ENCODE measurements at places on chromosomes 3 and 15.

DNA sequence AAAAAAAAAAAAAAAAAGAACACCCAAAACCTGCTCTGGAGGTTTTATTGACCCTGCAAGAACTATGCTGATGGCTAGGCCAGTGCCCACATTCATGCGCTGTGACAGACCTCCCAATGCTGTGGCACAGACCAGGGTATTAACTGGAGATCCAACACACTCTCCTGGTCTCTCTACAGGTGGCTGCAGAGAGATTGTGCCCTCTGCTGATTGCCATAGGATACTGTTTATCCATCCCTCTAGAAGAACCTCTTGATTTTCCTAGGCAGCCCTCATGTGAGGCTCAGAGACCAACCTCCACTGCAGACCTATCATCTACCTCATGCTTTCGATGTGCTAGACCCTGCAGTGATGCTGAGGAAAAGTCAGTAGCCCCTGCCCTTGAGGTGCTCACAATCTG lies 125.5 kb upstream of the TRIM42 start:
- DNase-seq, result no peak

- DNase-seq, result no peak
Measured at GRCh38 chr3:37054370-37054769, 61.1 kb downstream of the MLH1 start.

GRCh38 chr3:44326019-44326418 lies 12.5 kb upstream of the TCAIM start:
- no peak for DNase-seq

DNA sequence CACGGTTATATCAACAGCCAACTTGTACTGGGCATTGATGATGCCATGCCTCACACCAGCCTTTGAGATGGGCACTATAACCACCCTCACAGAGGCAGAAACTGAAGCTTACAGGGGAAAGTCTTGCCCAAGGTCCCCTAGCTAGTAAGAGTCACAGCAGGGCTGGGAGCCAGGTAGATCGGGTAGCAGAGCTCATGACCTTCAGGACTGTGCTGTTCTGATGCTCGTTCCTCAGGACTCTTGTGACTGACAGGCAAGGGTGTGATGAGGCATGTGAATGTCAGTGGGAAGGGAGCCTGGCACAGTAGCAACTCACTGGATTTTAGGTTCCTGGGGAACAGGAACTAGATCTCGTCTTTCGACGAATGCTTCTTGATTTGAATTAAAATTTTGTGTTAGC lies 65.7 kb downstream of the RLBP1 start:
- no peak for DNase-seq

GRCh38 chr3:29453284-29454001 lies 172.6 kb downstream of the RBMS3 start:
- no peak for DNase-seq

DNA sequence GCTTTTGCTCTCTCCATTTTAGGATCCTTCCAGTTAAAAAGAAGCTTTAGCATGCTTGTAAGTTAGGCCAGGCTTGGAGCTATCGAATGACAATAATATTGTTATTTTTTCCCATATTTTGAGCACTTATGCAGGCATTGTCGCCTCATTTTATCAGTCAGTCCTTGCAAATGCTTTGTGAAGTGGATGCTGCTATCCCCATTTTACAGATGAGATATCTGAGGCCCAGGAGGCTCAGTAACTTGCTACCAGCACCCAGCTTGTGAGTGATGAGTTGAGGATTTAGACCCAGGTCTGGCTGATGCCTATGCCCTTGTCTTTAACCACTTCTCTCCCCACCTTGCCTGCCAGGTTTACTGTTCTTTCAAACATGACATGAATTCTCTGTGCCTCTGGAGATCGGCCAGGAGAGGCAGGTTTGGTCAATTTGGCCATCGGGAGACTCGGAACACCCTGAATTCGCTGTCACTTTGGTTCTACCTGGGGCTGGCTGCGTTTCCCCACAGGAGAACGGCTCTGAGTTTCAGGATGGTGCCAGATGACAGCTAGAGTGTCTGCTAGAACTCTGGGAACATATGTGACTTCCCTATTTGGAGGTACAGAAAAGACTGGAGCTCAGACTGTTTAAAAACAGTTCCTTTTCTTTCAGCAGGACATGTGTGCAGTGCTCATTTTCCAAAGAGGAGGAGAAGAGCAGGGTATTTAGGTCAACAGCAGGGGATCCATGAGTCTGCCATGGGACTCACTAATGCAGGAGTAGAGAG lies 25.5 kb upstream of the ZNF710 start:
- no peak for DNase-seq

DNA sequence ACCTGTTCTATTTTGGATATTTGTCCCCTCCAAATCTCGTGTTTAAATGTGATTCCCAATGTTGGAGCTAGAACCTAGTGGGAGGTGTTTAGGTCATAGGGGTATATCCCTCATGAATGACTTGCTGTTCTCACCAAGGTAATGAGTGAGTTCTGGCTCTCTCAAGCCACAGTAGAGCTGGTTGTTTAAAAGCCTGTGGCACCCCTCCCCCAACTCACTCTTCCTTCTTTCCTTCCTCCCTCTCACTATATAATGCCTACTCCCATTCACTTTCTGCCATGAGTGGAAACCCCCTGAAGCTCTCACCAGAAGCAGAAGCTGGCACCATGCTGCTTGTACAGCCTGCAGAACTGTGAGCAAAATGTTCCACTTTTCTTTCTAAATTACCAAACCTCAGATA lies 341.1 kb downstream of the SI start:
- no peak for DNase-seq

- no peak for DNase-seq
Measured at GRCh38 chr15:32042269-32042972, 12.1 kb downstream of the CHRNA7 start.

- no peak for DNase-seq
Measured at GRCh38 chr3:160784853-160785252, 28.8 kb downstream of the PPM1L start.

GRCh38 chr15:68709876-68710275 lies 110.8 kb downstream of the ANP32A start:
- no peak for DNase-seq
